Esophagus muscularis mucosa (tissue), 4 donors: ENCODE measurements at places on chromosomes 13 and 19. TPM values are rescaled to one million over a fixed set of nuclear protein-coding genes. Genes with fewer than 3 reads are reported as not detected.

GRCh38 chr13:71962735-71963134 is 95.7 kb upstream of the DACH1 start:
- no peak for DNase-seq

- DNase-seq: no peak
Observed at GRCh38 chr19:35731353-35731752, 10.9 kb downstream of the IGFLR1 start.

DNA sequence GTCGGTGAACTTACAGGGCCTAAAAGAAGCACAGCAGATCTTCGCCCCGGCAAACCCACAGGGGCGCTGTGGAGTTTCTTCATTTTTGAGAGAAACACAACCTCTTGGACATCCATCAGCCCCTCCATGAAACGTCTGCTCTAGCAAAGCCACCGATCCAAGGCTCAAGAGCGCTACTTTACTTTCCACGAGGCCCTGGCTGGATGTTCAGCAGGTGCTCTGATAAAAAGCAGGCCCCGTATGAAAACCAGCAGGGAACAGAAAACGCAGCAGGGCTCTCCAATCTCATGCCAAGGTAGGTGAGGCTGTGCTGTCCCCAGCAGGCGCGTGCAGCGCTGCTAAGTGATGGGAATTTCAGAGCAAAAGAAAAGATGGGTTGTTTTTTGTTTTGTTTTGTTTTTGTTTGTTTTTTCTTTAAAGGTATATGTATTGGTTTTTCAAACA is 86.7 kb downstream of the IRS2 start:
- DNase-seq: no peak

GRCh38 chr19:56942756-56943155 is 102.2 kb upstream of the PEG3 start:
- no peak for DNase-seq

Gene SLC6A16
- 2.3 TPM for total RNA-seq

Gene ZNF555
- 3.0 TPM for total RNA-seq

DNA sequence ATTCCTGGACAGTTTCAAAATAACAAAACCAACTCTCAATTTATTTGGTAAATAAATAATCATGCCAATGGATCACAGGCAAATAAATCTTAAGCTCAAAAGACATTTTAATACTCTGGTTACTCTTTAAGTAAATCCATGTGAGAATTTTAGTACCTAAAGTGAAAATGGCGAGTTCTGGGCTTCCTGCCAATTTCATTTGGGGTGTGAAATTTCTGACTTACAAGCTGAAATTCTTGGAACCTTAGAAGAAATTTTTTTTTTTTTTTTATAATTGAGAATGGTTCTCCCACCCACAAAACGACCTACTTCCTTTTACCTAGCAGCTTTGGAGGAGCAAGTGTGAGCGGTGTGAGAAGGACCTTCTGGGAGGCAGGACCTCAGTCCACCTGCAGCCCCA is 354.5 kb upstream of the NBEA start:
- DNase-seq: no peak

DNA sequence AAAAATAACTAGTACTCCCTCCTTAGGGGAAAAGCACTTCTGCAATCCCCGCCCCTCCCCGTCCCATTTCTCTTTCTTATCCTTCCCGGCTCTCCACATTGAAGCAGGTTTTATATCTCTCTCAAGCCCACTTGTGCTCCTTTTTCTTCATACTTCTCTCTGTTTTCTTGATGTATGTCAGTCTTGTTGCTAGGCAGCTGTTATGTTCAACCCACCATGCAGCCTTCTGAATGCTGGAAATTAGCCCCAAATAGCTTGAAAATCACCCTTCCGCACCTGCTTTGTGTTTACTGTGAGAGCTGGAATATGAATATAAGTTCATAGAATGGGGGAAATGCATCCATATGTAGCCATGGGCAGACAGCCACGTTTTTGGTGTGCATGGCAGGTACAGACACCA is 461.4 kb downstream of the MYO16 start:
- no peak for DNase-seq

DNA sequence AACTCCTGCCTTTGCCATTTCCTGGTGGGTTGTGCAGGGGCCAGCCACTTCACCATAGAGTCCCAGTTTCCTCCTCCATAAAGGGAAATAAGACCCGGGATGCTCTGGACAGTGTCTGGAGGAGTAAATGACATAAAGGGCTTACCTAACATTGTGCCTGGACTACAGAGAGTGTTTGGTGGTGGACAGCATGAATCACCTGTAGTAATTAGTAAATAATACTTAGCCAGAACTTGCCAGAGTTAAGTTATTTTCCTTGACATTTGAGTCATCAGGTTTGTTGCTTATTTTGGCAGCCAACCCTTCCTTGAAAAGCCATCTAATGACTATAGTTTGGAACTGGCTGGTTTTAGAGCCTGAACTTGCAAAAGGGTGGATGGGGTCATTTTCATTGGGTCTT is 159.2 kb downstream of the SLC7A1 start:
- no peak for DNase-seq

Gene C19orf67
- not detected for total RNA-seq

- DNase-seq: no peak
Observed at GRCh38 chr13:107974409-107974808, 240.9 kb downstream of the LIG4 start.

Gene ANGPTL8
- total RNA-seq: not detected
